ENCODE measurements at places on chromosomes 3 and 15. TPM values are rescaled to one million over a fixed set of nuclear protein-coding genes. Genes with fewer than 3 reads are reported as not detected.

CADPS gene
- total RNA-seq, result 1.0 TPM

KCNH8 gene
- under 0.01 TPM for total RNA-seq

ANKRD34C gene
- not detected for total RNA-seq

EFCC1 gene
- 1.0 TPM for total RNA-seq

PLXNB1 gene
- total RNA-seq, result 11.5 TPM

PLA2G4D gene
- not detected for total RNA-seq

LTF gene
- total RNA-seq, result 3.1 TPM

NPRL2 gene
- 15.7 TPM for total RNA-seq

HGD gene
- total RNA-seq, result not detected

COL6A6 gene
- 103 TPM for total RNA-seq

SEMA5B gene
- 8.4 TPM for total RNA-seq

GCNT3 gene
- not detected for total RNA-seq

IL17RD gene
- 18.8 TPM for total RNA-seq

DNAH1 gene
- 2.1 TPM for total RNA-seq

AHSG gene
- 0.52 TPM for total RNA-seq

EXD1 gene
- total RNA-seq, result not detected

ISLR2 gene
- 2.1 TPM for total RNA-seq

SPESP1 gene
- 1.6 TPM for total RNA-seq

LRRC49 gene
- total RNA-seq, result 11.0 TPM

GOLGA8R gene
- total RNA-seq, result 3.1 TPM

CD96 gene
- total RNA-seq, result under 0.01 TPM

NRG4 gene
- total RNA-seq, result not detected

IL17RE gene
- total RNA-seq, result not detected

EIF1B gene
- total RNA-seq, result 17.2 TPM

PARP16 gene
- 7.3 TPM for total RNA-seq

CELF6 gene
- total RNA-seq, result 1.0 TPM

IQCF5 gene
- not detected for total RNA-seq

DNAJC13 gene
- total RNA-seq, result 44.4 TPM

IL12A gene
- 0.52 TPM for total RNA-seq

CCDC39 gene
- not detected for total RNA-seq

IGSF11 gene
- 2.6 TPM for total RNA-seq

PROS1 gene
- 19.3 TPM for total RNA-seq

NTRK3 gene
- total RNA-seq, result 6.8 TPM

LRTM1 gene
- 106 TPM for total RNA-seq

SLITRK3 gene
- under 0.01 TPM for total RNA-seq

CDHR4 gene
- not detected for total RNA-seq

IFT122 gene
- 42.3 TPM for total RNA-seq

CCR8 gene
- total RNA-seq, result not detected

SLC22A14 gene
- under 0.01 TPM for total RNA-seq

DUOXA2 gene
- not detected for total RNA-seq

MOBP gene
- not detected for total RNA-seq

SLC2A2 gene
- not detected for total RNA-seq
